Stimulated activated CD4-positive, alpha-beta T cell treated with anti-CD3 and anti-CD28 coated beads, TNF-alpha, amount 100 ng/mL, for 1 hour (primary cell): ENCODE measurements at places on chromosomes 11 and 22.

DNA sequence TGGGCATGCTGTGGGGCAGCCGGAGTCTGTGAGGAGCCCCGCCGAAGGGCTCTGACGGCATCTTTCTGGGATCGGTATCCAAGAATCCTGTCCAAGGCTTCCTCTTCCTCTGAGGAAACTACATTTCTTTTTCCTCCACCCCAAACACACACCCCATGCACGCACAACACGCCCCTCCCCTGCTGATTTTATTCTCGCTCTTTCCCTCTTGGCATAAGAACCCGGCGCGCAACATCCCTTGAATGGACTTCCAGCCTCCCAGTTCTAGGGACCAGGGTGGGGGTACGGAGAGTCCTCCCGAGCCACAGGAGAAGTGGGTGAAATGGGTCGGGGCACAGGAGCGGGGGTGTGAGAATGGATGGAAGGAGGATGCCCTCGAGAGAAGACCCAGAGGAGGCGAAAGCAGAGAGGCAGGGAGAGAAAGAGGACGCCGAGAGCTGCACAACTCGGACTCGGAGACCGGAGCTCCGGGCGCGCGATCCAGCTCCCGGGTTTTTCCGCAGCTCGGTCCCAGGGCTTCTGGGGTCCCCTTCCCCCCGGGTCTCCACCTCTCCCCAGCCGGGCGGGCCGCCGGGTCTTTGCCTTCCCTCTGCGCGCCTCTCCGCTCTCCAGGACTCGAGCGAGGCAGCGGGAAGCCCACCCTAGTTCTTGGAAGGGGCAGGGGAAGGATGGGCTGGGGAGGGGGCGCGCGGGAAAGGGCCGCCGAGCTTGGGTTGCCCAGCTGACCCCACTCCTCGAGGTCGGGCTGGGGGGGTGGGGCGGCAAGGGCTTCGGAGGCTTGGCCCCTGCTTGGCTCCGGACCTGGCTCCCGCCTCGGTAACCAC is 1.5 kb upstream of the LARGE1 start:
- DNase-seq, result no peak

DNA sequence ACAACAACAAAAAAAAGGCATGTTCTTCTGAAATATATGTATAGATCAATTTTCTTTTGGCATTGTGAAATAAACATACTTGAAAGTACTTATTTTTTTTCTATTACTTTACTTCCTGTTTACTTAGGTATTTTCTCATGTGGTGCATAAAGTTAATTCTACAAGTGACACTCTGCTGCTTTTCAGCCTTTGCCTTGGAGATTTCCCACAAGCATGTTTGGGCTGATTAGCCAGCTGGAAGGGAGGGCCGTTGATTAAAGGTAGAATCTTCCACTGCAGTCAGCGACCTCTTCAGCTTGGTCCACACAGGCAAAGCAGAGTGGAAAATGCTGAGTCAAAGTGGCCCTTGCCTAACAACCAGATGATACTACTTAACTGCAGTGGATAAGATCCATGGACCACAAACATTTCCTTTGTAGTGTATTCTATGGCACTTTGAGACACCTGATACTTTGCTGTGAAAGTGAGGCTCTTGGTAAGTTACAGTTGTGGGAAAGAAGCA is 176.0 kb downstream of the ARHGAP42 start:
- no peak for DNase-seq

- DNase-seq, result no peak
Observed at GRCh38 chr11:65551572-65552387, 6.4 kb downstream of the LTBP3 start.

DNA sequence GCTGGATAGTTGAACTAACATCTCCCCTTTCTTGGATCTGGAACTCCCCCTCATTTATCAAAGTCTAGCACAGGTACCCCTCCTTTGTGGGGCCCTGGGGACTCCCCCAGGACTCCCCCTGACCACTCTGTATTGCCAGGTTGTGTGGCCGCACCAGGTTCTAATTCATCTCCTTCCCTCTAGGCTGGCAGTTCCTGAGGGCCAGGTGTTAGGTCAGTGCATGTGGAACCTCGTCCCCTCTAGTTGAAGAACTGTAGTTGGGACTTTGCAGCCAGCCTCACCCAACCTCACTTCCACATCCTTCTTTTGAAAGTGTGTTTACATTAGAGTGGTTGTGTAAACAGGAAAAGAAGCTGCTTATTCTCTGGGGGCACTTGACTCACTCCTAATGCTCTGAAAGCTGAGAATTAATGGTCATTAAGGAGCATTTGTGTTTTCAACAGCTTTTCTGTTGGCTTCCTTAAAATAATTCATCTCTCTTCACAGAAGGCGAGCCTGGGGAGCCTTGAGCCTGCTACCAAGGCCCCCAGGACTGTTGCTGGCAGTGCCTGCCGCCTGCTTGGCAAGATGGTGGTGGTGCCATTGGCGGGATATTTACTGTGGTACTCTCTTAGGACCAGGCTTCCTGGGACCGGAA is 11.8 kb downstream of the UPB1 start:
- no peak for DNase-seq

GRCh38 chr11:47161134-47161854 is 15.4 kb downstream of the ARFGAP2 start:
- DNase-seq, result no peak

DNA sequence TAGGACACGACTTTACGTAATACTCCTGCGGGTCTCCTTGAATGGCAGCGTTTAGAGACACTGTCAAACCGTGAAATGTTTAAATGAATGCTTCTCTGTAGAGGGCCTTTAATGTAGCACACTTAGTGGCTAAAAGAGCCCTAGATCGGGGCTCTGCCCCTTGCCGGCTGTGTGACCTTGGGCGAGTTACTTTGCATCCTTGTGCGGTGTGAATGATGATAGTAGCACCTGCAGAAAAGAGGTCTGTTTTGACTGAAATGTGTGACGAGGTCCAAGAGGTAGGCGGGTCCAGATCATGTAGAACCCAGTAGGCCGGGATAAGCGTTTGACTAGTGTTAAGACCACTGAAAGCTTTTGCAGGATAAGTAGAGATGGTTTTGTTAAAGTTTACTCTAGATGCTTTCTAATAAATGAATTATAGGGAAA is 866 bp downstream of the MED17 start:
- no peak for DNase-seq
